Germinal center (tissue), 1 donor: ENCODE measurements at places on chromosomes 13 and 19.

DNA sequence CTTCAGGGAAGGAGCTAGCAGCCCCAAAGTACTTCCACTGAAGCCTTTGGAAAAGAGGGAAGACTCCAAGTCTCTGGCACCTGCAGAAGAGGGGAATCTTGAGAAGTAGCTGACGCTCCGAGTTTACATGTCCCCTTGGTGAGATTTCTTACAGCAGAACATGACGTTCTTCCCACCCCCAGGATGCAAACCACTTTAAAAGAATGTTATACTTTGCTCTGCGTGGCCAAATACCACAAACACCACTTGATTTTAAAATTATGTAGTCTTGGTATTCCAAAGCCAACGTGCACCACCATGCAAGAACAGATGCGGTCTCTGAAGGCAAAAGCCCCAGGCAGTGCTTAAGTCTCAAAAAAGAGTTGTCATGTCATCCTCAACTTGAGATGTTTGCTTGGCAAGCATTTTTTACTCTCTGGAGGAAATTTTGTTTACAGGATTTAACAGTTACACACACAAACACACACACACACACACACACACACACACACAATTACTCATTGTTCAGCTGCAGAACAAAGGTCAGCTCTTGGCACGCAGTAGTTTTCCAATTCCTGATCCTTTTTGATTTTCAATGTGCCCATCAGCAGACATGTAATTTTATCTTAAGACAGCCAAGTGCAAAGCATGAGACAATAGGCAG lies 106.1 kb downstream of the RGCC start:
- no peak for DNase-seq

DNA sequence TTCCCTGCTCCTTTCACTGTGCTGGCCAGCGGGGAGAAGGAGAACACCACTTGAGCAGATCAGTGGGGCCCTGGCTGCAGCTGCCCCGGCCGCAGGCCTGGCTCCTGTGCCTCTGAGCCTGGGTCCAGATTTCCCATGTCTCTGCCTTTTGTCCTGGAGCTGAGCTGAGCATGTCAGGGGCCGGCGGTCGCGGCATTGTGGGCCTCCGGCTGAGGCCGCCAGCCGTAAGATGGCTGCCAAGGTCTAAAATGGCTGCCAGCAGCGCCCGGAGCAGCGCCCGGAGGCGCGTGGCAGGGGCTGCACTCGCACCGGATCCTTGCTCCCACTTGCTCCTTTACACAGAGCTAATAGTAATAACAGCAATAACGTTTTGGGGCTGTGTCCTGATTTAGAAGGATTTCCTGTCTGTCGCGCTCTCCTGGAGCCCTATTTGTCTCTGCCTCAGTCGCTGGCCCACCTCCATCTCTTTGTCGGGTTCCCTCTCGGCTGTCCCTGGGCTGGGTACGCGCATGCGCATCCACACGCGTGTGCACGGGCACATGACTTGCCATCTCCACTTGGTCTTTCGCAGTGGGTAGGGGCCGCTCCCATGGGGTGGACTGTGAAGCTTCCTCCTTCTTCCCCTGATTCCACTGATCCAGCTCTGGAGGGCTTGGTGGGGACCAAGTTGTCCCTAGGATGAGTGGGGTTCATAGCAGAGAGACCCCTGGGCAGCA lies 32.1 kb downstream of the LYL1 start:
- DNase-seq = no peak

DNA sequence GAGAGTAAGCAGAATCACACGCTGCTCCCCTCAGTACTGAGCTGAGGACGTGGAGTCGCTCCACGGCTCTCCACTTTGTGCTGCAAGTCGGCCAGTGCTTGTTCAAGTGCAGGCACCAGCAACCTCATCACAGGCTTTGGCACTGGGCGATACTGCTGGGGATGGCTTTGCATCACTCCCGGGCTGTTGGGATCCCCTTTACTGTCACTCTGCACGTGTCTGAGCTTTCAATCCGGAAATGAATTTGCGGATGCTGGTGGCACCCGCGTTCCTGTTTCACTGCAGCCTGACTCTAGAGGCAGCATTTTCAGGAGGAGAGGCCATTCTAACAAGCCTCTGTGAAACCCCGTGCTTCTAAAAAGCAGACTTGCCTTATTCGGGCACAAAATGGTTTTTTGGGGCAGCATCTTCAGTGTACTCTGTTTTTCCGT lies 19.1 kb downstream of the SMARCA4 start:
- peak; percentile 55 for DNase-seq

DNA sequence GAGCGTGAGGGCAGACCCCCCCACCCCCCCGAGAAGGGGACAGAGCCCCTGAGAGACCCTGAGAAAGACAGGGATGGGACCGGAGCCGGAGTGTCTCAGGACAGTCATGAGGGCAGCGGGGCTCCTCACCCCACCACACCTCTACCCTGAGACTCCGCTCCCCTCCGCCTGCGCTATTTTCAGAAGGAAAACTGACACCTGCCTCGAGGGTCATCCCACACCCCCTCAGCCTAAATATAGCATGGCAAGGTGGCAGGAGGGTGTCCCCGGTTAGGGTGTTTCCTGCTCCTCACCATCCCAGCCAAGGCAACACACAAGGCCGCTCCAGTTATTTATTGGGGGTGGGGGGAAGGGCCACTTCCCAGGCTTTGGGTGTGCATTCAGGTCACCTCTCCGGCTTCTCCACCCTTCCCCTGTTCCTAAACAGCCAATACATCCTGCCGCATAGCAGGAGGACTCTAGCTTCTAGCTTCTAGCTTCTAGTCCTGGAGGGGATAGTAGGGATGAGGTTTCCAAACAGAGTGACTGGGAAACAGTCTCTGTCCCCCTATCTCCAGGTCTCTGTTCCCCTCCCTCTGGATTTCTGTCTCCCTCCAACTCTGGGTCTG lies 1.4 kb upstream of the NTF4 start:
- DNase-seq = no peak

GRCh38 chr13:43986421-43986981 lies 106.8 kb downstream of the LACC1 start:
- no peak for DNase-seq
